ENCODE measurements at places on chromosomes 1 and 21. TPM values are rescaled to one million over a fixed set of nuclear protein-coding genes. Genes with fewer than 3 reads are reported as not detected.

SLFNL1 gene
- total RNA-seq, result 0.30 TPM

F13B gene
- total RNA-seq, result not detected

DNA sequence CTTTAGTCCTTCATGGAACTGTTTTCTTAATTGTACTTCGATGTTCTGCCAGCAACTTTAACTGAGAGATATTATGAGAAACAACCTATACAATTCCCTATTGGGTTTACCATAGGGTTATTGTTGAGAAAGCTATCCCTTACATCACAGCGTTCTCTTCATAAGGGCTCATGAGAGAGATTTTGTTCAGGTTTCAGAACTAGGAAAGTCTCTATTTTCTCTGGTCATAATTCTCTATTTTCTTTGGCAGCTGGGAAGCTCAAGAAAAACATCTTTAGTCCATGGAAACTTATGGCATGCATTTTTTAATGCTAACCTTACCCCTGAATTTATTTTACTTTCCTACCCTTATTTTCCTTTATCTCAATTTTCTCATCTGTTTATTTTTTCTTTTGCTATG lies 38.2 kb downstream of the NMNAT2 start:
- no peak for DNase-seq

DNA sequence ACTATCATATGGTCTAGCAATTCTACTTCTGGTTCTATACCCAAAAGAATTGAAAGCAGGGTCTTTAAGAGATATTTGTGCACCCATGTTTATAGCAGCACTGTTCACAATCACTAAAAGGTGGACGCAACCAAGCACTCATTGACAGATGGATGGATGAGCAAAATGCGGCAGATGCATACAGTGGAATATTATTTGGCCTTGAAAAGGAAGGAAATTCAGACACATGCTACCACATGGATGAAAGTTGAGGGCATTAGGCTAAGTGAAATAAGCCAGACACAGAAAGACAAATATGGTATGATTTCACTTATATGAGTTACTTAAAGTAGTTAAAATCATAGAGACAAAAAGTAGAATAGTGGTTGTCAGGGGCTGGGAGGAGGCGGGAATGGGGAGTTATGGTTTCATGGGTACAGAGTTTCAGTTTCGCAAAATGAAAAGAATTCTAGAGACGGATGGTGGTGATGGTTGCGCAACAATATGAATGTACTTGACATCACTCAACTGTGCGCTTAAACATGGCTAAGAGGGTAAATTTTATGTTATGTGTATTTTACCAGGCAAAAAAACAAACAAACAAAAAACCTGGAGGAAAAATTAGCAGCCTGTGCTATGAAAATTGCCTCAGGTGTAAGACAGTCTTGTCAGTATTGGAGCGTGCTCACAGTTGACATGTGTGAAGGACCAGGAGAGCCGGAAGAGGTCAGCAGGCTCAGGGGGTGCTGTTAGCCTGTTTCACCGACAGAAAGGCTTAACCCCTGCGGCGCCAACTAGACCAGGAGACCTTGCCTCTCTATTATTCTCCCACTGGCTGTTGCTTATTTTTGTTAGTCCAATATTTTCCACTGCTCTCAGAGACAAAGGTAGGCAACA lies 26.5 kb downstream of the CD247 start:
- DNase-seq, result no peak

GJA5 gene
- 9.9 TPM for total RNA-seq

RBP7 gene
- total RNA-seq, result 7.4 TPM

- no peak for DNase-seq
These were observed 540.9 kb downstream of the LMO4 start for GRCh38 chr1:87869567-87869966.

GRCh38 chr1:115690972-115691371 lies 49.2 kb downstream of the VANGL1 start:
- no peak for DNase-seq

All from cardiac septum (tissue), 1 donor.